Cardiac fibroblast (primary cell): ENCODE measurements at places on chromosomes 7 and 10.

- no peak for DNase-seq
These were observed 9.2 kb downstream of the AKR1B1 start for GRCh38 chr7:134449680-134450079.

GRCh38 chr7:108684629-108685028 is 115.0 kb downstream of the DNAJB9 start:
- DNase-seq: peak; percentile 1

DNA sequence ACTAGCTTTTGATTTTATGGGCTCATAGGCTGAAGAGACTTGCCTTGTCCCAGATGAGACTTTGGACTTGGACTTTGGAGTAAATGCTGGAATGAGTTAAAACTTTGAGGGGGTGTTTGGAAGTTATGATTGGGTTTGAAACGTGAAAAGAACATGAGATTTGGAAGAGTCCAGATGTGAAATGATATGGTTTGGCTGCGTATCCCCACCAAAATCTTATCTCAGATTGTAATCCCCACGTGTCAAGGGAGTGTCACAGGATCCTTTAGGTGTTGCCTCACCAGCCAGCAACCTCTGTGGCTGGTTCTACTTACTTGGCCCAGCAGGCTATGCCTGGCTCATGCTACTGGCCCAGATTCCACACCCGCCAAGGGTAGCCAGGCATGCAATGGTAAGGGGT is 119.6 kb upstream of the NPY start:
- no peak for DNase-seq

GRCh38 chr10:17669185-17669872 is 25.4 kb downstream of the STAM start:
- no peak for DNase-seq

GRCh38 chr7:135109976-135110375 is 37.9 kb upstream of the TMEM140 start:
- no peak for DNase-seq

DNA sequence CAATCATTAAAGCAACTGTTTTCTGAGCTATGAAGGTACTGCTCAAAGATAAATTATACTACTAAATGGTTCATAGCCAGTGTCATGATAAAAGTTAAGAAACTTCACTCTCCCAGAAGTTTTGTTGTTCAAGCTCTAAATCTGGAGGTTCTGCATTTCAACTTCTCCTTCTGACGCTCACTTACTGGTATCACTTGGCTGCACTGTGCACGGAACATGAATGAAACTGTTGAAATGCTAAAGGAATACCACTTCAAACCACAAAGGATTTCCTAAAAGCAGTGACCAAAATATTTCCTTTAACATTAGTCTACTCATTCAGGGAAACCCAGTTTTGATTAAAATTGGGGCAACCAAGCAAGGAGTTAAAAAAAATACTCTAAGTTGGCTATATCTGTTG is 93.6 kb downstream of the UBE2H start:
- peak; percentile 62 for DNase-seq

- peak; percentile 3 for DNase-seq
These were observed 106.1 kb downstream of the PRKCQ start for GRCh38 chr10:6473901-6474370.

- no peak for DNase-seq
These were observed 5.7 kb downstream of the CYP17A1 start for GRCh38 chr10:102831322-102832071.

DNA sequence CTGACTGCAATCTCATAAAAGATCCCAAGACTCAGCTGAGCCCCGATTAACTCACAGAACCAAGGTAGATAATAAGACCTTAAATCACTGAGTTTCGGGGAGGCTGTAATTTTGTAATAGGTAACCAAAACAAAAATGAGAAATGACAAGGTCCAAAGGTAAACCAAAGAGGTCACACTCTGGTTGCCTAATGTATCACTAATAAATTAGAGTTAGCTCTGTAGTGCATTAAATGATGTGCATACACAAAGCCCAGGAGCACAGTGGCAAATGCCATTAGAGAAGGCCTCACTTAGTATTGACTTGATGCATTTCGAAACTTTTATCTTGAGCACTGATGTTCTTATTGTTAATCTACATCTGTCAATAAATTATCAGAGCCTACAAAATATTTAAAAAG is 237.7 kb upstream of the CCDC6 start:
- no peak for DNase-seq
